ENCODE measurements at places on chromosomes 6 and 20.

DNA sequence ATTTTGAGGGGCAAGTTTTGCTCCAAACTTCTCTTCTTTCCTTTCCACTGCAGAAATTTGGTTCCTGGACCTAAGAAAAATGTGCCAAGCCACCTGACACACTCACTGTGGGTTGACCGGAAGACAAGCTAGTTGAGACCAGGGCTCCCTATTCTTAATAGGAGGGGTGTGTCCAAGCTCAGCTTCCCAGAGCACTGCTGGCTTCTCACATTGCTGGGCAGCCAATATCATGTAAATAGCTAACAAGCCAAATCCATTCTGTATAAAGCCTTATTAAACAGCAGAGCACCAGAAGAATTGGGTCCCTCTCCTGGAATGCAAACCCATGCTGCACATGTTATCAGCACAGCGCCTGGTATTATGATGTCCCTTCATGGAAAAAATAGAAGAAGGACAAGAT lies 17.0 kb upstream of the SAMD3 start:
- DNase-seq = no peak

DNA sequence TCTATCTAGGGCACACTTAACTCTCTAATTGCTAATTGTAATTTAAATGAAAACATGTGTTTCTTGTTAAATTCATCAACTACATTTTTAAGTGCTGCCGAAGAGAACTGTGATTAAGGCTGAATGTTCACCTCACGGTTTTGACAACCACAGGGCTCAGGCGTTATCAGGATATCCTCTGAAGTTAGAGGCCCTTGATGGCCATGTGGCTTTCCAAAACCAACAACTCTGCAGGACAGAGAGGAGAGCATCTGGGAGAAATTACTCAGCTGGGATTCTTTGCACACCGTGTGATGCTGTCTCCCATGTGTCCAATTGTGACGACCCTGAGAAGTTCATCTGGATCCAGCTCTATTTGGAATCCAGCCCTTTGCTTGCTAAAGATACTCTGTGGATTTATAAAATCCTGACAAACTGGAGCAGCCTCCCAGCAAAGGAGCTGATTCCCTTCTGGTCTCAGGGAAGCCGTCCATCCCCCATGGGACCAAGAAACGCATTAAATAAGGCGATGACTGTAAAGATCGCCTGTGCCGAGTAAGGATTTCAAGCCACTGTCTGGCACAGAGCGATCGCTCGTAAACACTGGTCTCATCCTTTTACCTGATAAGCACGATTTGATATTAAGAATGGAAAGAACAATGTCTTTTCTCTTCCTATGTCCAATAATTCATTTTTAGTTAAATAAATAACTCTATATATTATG lies 401.1 kb downstream of the CD83 start:
- peak; percentile 68 for DNase-seq

DNA sequence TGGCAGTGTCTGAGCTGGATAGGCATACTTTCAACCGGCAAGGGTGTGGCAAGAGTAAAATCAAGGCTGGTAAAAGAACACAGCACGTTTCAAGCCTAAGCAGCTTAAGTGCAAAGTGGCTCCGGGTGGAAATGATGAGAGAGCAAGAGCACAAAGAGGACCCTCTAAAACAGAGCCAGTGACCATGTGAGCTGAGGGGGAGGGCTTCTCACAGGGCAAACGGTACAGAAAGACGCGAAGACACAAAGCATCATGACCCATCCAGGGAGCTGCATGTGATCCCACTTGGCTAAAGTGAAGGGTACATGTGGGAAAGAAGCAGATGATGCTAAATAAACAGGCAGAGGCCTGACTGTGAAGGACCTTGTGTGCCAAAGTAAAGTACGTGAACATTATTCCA lies 25.7 kb downstream of the FKBP5 start:
- no peak for DNase-seq

DNA sequence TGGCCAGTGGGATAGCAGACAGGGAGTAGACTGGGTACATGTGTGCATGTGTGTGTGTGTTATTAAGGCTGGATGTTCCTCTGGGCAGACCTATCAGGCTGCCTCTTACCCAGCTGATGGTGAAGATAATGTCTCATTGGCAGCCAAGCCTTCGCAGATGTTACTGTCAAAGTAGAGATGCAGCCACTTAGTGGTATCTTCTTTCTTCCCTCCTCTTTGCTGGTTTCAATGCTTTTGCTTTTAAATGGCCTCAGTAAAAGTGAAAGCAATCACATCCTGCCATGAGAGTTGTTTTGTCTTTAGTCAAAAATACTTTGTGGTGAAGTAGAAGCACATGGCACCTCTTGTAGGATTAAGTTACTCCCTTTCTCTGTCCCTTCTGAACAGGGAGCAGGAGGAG lies 57.5 kb downstream of the SNRNP48 start:
- DNase-seq = no peak

DNA sequence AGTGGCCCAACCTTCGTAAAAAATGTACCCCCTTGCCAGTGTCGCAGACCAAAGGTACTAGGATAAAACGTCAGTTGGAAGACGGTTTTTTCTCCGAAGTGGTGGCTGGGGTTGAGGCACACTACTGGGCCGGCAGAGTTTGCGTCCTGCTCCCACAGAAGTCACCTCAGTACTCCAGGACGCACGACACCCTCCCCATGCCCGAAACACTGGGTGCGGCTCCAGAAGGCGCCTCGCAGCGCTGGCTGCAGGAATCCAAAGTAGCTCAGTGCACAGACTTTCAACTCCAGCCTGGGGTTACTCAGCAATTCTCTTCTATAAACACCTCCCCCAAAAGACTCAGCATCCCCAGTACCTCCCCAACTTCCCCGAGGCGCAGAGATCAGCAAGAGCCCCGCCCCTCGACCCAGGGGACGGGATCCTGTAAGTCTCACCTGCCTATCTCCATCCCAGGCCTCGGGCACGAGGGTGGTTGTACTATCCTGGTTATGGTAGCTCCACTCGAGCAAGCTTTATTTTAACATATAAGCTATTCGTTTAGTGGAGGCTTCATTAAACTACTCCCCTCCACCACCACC lies 88.2 kb downstream of the ZFP64 start:
- peak; percentile 35 for DNase-seq

DNA sequence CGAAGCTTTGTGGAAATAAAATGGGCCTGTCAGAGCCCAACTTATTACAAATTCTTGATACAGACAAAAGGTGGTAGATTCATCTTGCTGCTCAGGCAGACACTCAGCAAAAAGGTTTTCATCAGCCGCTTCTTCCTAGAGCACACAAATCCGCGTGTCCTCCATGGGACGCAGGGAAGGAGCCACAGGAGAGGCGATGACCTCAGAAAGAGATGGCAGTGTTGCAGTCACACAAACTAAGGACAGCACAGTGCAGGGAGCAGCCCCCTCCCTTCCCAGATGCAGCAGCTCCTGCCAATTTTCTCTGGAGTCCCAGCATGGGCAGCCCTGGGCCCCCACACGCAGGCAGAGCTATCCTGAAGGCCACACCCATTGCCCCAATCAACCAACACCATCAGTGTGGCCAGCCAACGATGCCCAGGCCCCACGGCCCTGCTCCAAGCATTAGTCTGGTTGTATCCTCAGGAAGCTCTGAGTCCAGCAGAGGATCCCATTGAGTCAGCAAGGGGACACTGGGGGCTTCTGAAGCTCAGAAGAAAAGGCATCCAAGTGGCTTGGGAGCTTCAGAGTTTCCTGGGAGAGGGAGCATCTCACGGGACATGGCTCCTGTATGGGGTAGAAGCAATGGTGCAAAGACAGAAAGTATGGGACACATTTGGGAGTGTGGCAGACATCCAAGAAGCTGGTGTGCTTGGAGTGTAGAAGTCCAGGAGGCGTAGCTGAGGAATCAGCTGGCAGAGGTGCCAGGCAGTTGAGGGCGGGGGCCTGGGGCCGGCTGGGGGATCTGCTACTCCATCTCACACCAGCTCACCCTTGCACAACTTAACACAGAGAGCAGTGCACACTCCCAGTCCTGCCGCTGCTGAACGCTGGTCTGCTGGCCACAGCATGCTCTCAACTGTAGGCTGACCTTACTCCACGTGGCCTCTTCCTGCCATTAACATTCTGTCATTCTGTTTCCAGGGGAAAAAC lies 142.1 kb upstream of the CST7 start:
- DNase-seq = no peak

GRCh38 chr6:105651969-105652368 lies 249.1 kb upstream of the PREP start:
- no peak for DNase-seq

DNA sequence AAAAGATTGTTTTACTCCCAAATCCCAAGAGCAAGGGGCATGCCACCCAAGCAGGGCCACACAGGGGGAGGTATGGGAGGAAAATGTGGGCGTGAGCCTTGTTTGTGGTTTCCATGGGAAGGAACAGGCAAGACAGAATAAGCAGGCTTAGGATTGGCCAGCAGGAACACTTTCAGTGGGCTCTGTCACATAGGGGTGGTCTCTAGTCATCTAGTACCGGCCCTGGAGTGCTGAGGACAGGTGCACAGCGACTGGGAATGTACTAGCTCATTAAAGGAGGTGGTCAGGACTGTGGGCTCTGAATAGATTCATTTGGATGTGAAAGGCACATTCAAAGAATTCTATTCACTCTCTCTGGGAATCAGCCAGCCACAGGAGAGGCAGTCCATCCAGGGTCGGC lies 175.6 kb downstream of the TBC1D7 start:
- no peak for DNase-seq

DNA sequence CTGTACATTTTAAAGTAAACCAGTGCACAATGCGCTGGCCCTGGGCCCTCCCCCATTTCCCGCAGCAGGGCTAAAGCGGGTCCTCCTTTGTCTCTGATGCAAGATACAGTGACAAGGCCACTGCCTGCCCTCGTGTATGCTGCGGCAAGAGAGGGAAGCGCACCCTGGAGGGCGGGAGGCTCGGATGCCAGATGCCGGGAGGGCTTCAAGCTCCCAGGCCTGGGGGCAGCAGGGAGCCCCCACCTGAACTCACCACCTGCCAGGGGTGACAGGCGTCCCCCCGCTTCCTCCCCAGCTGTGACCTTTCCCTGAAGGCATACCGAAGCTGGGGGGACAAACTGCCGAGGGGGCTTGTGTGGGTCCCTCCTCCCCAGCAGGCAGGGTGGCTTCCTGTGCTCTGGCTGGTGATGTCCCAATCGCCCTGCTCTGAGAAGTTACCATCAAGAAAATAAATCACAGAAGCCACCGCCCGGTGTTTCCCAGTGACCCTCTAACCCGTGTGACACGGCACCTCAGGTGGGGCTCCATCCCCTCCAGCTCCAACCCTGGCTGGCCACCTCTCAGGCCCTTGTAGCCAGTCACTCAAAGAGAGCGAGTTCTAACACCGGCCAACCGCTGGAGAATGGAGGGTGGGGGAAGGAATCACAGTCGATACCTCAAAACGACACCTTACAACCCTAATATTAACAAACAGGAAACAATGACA lies 203.3 kb downstream of the PREX1 start:
- no peak for DNase-seq

DNA sequence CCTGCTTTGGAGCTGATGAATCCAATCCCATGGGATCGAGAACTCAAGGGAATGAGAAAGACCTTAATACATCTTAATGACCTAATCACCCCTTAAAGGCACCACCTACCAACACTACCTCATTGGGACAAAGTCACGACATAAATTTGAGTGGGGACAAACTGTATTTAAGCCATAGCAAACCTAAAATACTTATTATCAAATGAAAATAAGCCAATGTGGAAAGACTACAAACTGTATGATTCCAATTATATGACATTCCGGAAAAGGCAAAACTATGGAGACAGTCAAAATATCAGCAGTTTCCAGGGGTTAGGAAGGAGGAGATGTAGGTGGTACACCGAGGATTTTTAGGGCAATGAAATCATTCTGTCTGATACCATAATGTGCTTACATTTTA lies 53.3 kb upstream of the NCOA3 start:
- no peak for DNase-seq

DNA sequence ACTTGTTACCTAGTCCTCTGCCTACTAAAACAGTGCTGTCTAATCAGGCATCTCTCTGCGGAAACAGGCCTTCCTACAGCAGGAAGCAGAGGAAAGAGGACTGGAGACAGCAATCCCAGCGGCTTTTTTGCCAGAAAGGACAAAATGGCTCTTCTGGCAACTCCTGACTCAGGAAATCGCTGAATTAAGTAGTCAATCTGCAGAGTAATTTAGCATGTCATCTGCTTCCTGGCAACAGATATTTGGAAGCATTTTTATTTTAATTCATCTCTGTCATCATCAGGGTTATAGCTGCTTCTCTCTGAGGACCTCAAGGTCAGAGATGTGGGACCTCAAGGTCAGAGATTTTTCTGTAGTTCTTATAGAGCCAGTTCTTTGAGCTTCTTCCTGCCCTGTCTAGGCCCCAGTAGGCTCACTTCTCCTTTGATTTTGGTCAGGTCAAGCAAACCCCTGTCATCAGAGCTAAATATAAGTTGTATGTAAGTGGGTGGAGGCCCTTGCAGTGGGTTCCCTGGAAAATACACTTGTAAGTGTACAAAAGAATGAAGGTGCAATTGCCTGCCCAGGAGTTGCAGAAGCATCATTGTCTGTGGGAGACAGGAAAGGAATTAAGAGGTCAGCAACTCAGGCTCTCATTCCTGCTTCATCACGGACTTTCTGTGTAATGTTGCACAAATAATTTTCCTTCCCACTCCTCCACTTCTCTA lies 229.4 kb downstream of the ALDH8A1 start:
- DNase-seq = peak; percentile 45

GRCh38 chr6:152124429-152125074 lies 317.1 kb downstream of the ESR1 start:
- peak; percentile 57 for DNase-seq

- DNase-seq = no peak
Measured at GRCh38 chr6:136169394-136170148, 80.5 kb downstream of the MTFR2 start.

GRCh38 chr20:24588725-24589340 lies 119.4 kb downstream of the SYNDIG1 start:
- no peak for DNase-seq

GRCh38 chr20:35116258-35116657 lies 23.7 kb upstream of the TRPC4AP start:
- no peak for DNase-seq

GRCh38 chr20:53778041-53778516 lies 184.4 kb upstream of the ZNF217 start:
- no peak for DNase-seq

DNA sequence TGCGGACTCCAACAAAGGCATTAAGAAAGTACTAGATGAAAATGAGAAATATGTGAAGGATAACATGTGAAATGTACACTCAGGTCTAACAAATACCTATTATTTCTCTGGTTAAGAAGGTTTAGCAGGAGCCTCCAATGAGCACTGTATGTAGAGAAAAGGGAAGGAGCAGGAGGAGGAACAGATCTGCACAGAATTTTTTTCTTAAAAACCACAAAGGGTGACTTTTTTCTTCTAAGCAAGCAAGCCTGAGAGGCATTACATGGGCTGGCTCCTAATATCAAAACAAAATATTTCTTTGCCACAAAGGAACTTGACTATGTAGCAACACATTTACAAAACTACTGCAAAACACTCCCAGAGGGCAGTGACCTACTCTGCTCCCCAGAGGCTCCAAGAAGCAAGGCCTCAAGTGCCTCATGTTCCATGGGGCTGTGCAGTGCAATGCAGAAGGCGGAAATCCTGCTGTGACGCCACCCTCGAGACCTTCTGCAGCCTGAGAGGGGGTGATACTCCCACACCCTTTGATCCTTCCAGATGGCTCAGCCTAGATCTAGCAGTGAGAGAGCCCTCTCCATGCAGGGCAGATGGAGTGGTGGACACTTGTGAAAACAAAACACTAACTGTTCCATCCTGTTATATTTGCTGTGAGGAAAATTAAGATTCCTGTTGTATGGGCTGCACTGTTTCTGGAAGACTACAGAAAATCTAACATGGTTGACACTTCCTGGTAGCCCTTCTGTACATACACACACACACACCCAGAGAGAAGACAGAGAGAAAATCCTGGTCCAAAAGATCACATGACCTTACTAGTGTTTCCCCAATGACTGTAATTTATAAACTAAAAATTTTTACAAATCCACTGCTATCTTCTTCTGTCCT lies 36.0 kb upstream of the SMIM29 start:
- DNase-seq = peak; percentile 34

GRCh38 chr6:105967917-105968602 lies 118.1 kb upstream of the PRDM1 start:
- no peak for DNase-seq

Data from fibroblast of skin of abdomen (primary cell).